Activated T-cell treated with anti-CD3 and anti-CD28 coated beads, Interleukin-2, amount 50 U/mL, for 24 hours (primary cell): ENCODE measurements at places on chromosomes 6 and 20.
A peak's percentile ranks its signal among the peaks of the same experiment; 100 is the strongest.

DNA sequence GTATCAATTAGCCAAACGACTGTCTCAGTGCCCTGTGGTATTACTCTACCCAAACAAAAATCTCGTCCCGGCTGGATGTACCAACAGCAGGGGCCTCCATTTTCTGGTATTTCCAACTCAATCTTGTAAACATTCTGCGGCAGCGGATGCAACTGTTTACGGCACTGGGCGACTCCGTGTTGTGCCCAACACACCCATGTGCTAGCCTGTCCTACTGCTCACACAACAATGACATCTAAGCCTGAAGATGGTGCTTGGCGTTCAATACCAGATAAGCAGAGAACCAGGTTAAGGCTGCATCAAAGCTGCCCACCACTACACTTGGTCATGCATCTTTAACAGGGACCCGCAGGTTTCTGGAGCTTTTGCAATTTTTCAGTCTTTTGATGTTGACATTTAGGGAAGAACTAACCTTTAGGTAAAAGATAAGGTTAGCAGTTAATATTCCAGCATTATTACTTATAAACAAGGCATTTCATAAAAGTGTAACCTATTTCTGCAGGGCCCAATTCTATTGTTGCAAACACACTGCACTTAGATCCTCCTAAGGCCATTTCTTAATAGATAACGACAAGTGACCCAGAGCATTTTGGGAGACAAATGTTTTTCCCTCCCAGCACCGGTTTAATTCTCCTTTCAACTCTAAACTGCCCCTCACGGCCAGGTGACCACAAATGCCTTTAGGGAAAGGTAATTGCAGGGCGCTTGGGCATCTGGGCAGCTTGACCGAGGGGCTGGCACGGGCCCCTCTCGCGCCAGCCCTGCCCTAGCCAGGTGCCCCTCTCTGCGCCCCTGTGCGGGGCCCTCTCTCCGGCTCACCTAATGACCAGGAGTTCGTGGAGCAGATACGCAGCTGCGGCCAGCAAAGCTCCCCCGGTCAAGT lies 945 bp downstream of the FAXC start:
- no peak for DNase-seq

DNA sequence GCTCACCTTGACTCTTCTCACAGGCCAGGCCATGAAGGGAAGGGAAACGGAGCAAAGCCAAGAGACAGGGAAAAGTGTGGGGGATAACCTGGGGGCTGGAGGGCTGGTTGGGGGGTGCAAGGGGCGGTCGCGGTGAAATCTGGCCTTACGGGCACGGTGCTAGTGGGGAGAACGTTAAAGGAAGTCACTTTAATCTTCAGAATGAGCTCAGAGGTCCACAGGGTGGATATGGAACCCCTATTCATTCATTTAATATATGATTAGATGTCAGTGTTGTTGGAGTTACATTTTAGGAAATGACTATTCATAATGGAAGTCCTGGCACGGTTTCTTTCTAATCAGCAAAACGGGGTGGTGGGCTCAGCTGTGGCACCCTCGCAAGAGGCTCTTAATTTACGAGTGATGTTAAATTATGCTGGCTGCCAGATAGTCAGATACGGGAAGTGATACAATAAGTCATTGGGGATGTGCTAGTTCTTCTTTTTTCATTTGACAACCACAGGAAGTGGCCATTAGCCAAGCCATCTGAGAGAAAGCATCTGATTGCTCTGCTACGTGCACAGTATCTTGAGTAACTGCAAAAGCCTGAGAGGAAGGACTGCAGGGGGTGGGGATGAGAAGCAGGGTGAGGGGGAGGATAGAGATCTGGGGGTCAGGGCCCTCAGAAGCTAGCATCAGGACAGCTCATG lies 253.0 kb downstream of the QKI start:
- DNase-seq, result no peak

DNA sequence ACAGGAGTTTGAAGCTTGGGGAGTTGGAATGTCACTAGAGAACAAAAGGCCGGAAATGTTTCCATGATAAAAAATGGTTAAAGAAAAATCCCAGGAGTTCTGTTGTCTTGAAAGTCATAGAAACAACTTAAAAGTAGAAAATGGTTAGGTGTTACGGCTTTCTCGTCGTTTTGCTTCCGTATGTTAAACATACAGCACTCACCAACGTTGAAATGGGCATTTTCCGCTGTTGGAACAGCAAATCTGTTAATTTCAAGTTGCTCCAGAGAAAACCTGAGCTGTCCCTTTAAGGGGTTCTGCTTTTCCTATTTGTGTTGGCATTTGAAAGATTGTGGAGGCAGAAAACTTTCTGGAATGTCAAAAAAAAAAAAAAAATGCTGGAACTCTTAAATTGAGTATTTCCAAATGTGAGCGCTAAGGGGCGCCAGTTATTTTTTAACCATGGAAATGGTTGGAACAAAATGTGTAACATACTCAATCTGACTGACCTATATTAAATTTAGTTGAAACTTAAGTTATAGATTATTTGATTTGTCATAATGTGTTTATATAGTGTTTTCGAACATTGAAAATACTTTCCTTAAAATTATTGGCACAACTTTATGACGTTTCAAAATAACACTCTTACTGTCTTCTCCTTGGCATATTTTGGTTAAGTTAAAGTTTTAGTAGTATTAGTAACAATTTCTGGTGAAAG lies 2.2 kb downstream of the QKI start:
- DNase-seq, result no peak

- no peak for DNase-seq
Measured at GRCh38 chr6:81772741-81773140, 20.3 kb upstream of the TENT5A start.

- no peak for DNase-seq
Measured at GRCh38 chr6:147709396-147710272, 201.1 kb downstream of the SAMD5 start.

GRCh38 chr6:3419624-3420272 lies 37.1 kb downstream of the SLC22A23 start:
- no peak for DNase-seq

DNA sequence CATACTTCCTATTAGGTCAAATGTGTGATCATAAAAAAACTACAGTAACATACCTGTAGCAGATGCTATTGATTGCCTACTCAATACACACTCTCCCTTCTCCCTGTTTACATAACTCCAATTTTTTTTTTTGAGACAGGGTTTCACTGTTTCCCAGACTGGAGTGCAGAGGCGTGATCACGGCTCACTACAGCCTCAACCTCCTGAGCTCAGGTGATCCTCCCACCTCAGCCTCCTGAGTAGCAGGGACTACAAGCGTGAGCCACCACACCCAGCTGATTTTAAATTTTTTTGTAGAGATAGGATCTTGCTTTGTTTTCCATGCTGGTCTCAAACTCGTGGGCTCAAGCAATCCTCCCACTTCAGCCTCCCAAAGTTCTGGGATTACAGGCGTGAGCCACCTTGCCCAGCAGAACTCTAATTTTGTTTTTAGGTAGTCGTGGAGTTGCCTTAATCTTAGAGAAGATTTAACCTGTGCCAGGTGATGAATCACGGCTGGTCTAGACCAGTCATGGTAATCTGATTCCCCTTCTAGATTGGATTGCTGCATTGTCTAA lies 14.0 kb upstream of the KIF3B start:
- no peak for DNase-seq

DNA sequence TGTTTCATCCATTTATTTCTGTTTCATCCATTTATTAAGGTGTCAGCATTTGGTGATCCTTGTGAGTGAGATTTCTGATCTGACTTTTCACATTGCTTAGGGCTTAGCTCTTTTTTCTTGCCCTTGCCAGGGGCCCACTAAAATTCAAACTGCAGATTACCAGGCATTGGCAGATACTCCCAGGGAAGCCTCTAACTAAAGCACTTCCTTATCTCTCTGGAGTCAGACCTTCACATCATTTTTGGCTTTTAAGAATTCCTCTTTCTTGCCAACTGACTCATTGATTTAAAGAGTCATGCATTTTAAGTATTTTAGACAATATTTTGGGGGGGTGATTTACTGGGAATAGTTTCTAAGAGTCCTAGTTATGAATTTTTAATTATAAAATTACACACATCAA lies 2.6 kb upstream of the WFDC8 start:
- DNase-seq, result no peak

DNA sequence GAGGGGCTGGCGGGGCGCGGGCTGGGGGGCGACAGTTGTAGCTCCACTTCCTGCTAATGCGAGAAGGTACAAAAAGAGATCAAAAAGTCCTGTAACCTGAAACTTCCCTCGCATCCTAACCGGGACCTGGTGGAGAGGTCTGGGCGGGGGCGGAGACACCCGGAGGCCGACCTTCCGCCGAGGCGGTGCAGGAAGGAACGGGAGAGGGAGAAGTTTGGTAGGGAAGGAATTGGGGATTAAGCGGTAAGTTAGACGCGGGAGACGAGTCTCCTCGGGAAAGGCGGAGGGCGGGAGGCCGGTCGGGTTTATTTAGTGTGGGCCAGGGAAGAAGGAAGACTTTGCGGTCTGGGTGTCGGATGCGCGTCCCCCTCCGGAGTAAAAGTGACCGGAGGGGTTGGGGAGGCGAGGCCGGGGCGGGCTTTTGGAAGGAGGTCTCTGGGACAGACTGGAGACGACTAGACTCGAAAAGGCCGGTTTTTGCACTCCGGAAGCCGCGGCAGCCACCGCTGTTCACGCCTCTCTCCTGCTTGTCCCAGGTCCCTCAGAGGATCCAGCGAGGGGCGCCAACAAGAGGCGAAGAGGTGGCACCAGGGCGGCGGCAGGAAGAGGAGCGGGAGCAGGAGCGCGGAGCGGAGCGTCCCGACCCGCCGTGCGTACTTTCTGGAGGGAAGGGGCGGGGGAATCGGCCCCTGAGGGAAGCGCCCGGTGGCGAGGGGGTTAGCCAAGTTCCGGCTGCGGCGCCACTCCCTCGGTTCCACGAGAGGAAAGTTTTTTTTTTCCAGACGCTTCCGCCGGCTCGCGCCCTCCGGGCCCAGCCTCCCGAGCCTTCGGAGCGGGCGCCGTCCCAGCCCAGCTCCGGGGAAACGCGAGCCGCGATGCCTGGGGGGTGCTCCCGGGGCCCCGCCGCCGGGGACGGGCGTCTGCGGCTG lies 734 bp downstream of the TPBG start:
- DNase-seq, result peak; percentile 41

- peak; percentile 64 for DNase-seq
Measured at GRCh38 chr6:111761783-111762312, 111.4 kb downstream of the FYN start.

- DNase-seq, result no peak
Measured at GRCh38 chr6:89536231-89536630, 102.3 kb downstream of the LYRM2 start.

- DNase-seq, result no peak
Measured at GRCh38 chr6:132132924-132133639, 181.9 kb upstream of the CCN2 start.

DNA sequence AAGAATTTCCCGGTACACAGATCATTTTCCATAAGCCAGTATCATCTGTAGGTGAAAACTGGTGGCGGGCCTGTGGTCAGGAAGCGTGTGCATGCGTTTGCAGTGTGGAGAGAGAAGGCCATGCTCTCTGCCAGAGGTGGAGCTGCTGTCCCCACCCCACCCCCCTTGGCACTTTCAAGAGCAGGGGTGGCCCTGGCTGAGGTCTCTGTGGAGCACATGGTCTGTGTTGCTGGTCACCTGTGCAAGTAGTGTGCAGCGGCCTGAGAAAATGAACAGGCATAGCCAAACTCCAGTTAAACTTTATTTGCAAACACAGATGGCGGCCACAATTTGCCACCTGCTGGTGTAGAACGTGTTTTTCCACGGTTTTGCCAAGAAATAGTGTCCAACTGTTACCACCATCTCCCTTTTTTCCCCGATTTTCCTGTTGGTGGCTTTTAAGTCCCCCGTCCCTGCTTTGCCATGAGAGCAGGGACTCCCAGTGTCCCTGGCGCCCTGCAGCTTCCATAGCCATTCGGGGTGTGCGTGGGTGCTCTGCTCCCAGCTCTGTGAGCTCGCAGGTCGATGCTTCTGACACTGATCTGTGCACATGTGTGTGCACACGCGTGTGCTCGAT lies 2.5 kb downstream of the ADRM1 start:
- DNase-seq, result no peak

DNA sequence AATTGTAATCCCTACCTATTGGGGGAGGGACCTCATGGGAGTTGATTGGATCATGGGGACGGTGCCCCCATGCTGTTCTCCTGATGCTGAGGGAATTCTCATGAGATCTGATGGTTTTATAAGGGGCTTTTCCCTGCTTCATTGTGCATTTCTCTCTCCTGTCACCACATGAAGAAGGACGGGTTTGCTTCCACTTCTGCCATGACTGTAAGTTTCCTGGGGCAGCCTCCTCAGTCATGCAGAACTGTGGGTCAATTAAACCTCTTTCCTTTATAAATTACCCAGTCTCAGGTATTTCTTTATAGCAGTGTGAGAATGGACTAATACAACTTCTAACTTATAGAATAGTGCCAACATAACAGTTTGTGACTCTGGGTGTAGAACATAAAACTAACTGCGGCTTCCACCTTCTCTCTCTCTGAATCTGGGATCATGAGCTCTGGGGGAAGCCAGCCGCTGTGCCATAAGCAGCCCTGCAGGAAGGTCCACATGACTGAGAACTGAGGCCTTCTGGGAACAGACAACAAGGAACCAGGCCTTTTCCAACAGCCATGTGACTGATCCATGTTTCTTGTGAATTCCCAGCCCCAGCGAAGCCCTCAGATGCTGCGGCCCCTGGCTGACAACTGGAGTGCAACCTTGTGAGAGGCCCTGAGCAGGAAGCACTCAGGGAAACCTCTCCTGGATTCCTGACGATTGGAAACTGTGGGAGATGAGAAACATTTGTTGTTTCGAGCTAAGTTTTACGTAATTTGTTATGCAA lies 3.4 kb upstream of the HLA-A start:
- no peak for DNase-seq

DNA sequence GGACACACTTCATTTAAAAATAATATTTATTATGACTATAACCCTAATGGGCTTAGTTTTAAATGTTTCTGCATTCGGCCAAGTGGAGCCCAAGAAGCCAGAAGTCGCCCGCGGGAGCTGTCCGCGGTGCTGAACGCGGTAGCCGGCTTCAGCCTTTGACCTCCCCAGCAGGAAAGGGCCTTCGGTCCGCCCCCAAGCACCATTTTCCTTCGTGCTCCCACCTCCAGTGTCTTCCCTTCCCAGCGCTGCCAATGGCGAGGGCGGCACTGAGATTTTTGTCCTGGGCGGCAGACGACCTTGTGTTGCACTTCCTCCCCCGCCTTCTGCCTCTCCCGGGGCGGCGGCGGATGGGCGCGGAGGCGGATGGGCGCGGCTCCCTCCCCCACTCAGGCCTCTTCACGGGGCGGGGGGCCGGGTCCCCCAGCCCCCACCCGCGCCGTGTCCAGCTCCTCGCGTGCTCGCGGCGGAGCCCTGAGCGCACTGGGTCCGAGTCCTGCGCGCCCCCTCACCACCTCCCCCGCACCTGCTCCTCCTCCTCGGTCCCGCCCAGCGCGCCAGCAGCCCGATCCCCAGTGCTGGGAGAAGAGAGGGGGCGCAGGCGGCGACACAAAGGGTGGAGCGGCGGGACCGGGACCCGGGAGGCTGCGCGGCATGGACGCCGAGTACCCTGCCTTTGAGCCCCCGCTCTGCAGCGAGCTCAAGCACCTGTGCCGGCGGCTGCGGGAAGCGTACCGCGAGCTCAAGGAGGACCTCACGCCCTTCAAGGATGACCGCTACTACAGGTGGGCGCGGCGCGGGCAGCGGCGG lies 23.6 kb upstream of the TMEM181 start:
- peak; percentile 77 for DNase-seq

- no peak for DNase-seq
Measured at GRCh38 chr6:136566007-136566487, 15.8 kb upstream of the MAP7 start.

- no peak for DNase-seq
Measured at GRCh38 chr6:27101824-27102223, 145.7 kb upstream of the PRSS16 start.

- peak; percentile 37 for DNase-seq
Measured at GRCh38 chr20:37534401-37535157, 6.9 kb upstream of the BLCAP start.

GRCh38 chr6:53161481-53162009 lies 12.9 kb upstream of the GCM1 start:
- DNase-seq, result no peak
